Karpas-422 (cell line): ENCODE measurements at places on chromosomes 7 and 10.

GRCh38 chr7:148014001-148014400 is 576.6 kb upstream of the C7orf33 start:
- no peak for DNase-seq

DNA sequence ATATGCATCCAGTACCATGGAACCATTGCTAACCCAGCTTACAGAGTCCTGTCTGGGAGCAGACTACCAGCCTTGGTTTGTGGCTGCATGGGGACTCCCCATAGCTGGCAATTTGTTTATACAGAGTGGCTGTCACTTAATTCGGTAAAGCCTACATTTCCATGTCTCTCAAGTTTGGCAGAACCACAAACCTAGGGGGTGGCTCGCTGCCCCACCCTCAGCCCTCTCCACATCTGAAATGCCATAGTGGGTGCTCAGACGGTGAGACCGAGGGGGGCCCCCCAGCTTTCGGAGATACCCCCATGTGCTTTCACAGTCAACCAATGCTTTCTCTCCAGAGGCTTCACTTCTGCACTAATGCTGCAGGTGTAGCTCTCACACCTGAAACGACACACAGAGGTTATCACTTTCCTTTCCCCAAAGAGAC is 75.5 kb upstream of the KAT6B start:
- no peak for DNase-seq

GRCh38 chr10:112953174-112954159 is 3.4 kb downstream of the TCF7L2 start:
- no peak for DNase-seq

- no peak for DNase-seq
Measured at GRCh38 chr7:92735707-92736106, 100.7 kb downstream of the CDK6 start.

DNA sequence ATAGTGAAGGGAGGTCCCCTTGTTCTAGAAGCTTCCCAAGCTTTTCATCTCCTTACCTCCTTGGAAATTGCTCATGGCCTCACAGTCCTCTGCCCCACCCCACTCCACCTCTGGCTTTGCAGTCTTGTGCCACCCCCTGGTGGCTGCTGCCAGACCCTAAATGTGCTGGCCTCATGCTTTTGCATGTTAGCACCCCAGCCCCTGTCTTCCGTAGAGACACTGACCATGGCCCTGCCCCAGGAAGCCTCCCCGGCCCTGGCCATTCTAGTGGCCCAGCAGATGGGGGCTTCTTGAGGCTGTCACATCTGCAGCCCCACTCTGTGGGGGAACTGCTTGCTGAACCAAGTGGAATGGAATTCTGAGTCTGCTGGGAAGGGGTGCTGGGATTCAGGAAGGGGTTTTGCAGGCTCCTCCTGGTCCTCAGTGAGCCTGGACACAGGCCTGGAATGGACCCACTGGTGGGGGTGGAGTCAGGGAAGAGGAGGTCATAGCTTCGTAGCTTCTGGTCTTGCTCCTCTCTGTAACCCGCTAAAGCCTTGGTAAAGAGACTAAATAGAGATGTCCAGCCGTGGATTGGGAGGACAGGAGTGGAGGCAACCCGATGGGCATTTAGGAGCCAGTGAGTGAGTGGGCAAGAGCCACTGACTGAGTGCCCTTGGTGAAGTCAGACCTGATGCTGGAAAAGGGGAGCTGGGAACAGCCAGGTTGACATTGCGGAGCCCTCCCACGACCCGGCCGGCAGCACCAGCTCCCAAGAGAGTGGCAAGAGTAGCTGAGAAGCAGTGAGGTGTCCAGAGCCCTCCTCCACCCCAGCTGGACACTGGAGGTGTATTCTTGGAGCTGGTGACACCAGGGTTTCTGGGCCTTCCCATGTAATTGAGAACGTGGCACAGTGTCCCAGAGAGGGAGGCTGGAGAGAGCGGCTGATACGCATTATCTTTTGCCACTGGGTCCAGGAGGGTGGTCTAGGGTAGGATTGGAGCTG is 20.9 kb downstream of the RAMP3 start:
- DNase-seq: peak; percentile 76

- no peak for DNase-seq
Measured at GRCh38 chr10:129035052-129035827, 431.8 kb upstream of the MGMT start.

DNA sequence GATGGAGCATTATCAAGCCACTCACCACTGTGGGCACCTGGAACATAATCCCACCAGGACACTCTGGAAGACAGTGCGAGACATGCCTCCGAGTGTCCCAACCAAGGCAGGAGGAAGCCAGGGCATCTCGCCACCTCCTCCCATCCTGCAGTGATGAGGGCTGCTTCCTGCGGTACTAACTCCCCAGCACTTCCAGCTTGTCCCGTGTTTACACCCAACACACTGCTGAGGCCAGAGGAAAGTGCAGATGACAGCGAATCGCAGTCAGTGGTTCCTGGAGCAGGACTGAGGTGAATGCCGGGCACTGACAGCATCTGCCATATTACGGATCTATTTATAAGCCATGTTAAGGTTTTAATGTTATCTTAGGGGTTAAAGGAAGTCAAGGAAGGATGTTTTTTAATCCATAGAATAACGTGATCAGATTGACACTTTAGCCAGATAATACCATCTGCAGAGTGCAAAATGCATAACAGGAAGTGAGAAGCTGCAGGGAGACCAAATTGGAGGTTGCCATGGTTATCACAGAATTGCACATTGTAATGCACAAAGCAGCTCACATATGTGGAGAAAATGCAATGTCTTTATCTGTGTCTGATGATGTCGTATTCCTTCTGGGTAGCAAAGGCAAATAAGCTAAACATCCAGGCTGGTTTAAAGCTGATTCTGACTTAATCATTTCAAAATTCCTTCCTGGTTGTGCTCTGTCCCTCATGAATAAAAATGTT is 314.1 kb upstream of the C7orf33 start:
- DNase-seq: peak; percentile 59

- no peak for DNase-seq
Measured at GRCh38 chr7:121113288-121113687, 124.8 kb downstream of the CPED1 start.

DNA sequence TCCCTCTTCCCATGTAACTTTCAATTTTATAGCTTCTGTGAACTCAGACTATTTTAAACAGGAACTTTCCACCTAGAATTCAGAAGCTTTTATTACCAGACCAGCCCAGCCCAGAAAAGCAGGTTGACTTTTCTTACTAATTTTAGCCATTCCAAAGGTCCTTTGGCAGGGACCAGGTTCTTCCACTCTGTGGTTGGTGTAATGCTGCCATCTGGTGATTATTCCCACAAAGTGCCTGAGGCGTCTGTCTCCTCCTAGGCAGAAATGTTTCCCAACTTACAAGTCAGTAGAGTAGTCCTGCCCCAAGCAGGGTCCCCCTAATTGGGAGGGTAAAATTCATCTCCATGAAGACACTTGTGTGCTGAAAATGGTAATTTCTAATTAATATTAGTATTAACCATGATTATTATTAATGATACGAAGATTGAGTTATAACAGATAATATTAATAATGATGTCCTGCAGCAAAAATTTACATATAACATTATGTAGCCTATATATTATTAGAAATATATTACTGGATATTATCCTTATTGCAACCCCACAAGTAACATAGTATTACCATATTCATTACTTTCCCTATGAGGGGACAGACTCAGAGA is 53.0 kb upstream of the PPP1R17 start:
- peak; percentile 65 for DNase-seq

DNA sequence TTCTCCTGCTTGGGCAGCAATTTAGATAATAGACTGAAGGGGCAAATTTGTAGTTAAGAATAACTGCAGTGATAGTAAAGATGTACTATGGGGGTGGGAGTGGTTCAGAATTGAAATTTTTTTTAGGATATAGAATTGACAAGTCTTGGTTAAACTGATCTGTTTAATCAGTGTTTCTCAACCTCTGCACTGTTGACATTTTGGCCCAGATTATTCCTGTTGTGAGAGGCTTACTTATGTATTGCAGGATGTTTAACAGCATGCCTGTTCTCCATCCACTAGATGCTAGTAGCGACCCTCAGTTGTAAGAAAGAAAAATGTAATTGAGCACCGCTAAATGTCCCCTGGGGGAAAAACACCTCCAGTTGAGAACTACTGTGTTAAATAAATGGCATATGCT is 176.5 kb downstream of the CCDC7 start:
- DNase-seq: no peak

- no peak for DNase-seq
Measured at GRCh38 chr7:143203386-143203785, 18.5 kb upstream of the TAS2R40 start.

- no peak for DNase-seq
Measured at GRCh38 chr7:30853576-30853975, 58.1 kb upstream of the AQP1 start.

DNA sequence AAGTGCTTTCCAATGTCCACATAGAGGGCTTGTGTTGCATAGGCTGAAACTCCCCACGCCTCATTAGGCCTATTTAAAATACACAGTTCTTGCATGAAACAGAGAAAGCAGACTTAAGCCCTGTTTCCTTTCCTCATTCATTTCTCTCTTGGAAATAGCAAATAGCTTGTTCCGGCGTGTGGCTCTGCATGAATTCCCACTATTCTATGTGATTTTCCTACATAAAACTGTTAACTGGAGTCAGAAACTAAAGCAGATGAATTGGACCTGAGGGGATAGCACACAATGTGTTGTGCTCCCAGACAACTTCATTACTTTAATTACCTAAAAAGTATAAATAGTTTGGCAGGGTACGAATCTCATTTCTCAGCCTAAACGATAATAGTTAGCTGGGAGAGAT is 981.5 kb downstream of the SORCS1 start:
- DNase-seq: no peak

GRCh38 chr10:96043893-96044715 is 721 bp downstream of the CCNJ start:
- DNase-seq: peak; percentile 69

- no peak for DNase-seq
Measured at GRCh38 chr7:148173369-148173768, 417.2 kb upstream of the C7orf33 start.

DNA sequence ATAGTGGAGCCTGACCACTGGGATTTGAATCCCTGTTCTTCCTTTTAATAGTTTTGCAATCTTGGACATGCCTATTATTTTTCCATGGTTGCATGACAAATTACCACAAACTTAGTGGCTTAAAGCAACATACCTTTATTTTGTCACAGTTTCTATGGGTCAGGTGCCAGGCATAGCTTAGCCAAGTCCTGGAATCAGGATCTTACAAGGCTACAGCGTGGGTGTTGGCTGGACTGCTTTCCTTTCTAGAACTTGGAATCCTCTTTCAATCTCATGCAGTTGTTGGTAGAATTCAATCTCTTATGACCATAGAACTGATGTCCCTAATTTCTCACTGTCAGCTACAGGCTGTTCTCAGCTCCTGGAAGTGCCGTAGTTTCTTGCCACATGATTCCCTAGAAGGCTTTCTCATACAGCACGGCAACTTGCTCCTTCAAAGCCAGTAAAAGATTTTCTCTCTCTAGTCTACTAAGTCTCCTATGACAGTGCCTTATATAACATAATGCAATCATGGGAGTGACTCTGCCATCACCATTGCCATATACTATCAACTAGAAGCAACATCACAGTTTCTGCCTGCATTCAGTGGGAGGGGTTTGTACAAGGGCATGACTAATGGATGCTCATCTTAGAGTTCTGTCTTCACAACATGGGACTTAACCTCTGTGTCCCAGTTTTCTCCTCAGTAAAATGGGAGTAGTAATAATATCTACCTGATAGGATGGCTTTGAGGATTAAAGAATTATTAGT is 243.4 kb upstream of the FZD1 start:
- DNase-seq: no peak
